ENCODE measurements at places on chromosomes 3 and 15.

- DNase-seq = peak; percentile 58
Measured at GRCh38 chr3:73614419-73614818, 10.3 kb downstream of the PDZRN3 start.

DNA sequence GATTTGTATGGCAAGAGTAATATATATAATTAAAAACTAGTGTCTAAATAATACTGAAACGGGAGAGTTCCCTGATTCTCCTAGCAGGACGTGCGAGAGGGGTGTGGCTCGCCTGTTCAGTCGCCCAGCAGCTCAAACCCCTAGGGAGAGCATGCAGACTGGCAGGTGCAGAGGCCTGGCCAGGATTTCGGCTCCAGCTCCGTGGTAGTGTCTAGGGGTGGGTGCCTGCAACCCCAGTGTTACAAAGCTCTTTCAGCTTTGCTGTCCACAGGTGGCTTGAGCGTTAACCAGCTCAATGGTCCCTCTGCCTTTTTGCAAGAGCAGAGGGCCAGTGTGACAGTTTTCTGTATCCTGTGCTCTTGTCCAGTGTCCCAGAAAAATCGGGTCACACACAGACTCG lies 226.6 kb downstream of the ALCAM start:
- no peak for DNase-seq

DNA sequence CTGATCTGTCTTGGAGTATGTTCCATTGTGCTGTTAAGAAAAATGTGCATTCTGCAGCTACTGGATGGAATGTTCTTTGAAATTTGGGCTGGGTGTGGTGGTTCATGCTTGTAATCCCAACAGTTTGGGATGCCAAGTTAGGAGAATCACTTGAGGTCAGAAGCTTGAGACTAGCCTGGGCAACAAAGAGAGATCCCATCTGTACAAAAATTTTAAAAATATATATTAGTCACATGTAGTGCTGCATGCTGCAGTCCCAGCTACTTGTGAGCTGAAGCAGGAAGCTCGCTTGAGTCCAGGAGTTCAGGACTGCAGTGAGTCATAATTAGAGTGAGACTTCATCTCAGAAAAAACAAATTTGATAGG lies 62.8 kb upstream of the PLSCR4 start:
- peak; percentile 85 for DNase-seq

GRCh38 chr15:101353240-101353639 lies 58.2 kb upstream of the SNRPA1 start:
- DNase-seq = no peak

DNA sequence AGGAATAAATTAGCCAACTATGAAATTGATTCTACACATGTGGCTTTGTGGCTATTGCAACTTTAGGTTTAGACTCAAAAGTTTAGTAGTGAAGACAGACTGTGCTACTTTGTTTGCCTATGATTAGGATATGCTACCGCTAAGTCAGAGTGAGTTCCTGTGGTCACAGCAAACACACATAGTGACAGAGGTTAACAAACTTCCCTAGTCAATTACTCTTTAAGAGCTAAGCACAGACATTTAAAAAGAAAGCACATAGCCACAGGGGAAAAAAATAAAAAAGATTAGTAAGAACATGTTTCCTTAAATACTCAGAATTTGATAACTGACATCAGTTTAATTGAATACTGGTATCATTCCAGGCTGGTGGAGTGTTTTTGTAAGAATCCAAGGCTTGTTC lies 207.1 kb downstream of the GBE1 start:
- no peak for DNase-seq

DNA sequence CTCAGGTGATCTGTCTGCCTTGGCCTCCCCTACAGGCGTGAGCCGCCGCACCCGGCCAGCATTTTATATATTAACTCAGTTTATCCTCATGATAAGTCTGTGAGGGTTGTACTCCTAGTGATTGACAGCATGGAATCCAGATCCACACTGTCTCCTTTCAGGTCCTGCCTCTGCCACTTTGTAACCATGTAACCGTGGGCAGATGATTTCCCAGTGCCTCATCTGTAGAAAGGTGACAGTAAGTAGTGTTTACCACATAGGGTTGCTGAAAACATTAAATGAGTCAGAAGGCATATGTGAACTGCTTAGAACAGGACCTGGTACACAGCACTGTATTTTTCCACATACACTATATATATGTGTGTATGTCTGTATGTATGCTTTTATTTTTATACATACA lies 2.4 kb downstream of the FYTTD1 start:
- peak; percentile 15 for DNase-seq

- peak; percentile 37 for DNase-seq
Measured at GRCh38 chr3:187208159-187208558, 10.9 kb downstream of the RTP1 start.

GRCh38 chr15:39124553-39125171 lies 456.2 kb upstream of the THBS1 start:
- DNase-seq = no peak

- DNase-seq = no peak
Measured at GRCh38 chr15:79505956-79506355, 73.8 kb downstream of the MINAR1 start.

GRCh38 chr15:75732809-75733451 lies 20.3 kb upstream of the CSPG4 start:
- DNase-seq = peak; percentile 86

DNA sequence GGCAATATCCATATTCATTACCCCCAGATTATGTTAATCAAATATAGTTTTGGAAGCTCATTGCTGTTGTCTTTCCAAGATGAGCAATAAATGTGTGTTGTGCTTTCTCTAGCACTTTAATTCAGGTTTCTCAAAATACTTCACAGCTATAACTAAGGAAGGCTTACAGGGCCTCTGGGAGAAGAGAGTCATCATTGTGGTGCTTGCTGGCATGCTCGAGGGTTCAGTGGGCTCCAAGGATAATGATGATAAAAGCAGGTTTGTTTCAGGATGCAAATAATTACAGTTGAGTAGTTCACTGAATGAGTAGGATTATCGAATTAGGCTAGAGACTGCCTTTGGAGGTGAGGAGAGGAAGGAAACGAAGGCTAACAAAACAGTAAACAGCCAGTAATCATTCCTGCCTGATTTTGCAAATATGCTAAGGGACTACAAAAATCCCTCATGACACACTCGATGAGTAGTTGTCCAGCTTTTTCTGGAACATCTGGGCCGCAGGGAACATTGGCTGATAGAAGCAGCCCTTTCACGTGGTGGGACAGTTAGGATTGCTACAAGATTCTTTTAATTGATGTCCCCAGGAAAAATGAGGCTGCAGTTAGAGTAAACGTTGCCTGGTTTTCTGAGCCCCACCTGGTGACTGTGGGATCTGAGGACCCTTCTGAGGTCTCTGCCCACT lies 54.1 kb downstream of the SLC7A14 start:
- DNase-seq = peak; percentile 16

DNA sequence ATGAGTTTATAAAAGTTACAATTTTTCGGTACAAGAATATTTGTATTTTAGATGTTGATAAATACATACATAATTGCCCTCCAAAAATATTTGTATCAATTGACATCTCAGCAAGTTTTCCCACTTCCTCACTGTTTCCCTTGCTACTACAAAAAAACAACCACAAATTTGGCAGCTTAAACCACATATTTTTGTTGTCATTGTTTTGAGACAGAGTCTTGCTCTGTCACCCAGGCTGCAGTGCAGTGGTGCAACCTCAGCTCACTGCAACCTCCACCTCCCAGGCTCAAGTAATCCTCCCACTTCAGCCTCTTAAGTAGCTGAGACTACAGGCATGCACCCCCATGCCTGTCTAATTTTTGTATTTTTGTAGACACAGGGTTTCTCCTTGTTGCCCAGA lies 162.8 kb upstream of the RARB start:
- DNase-seq = no peak

DNA sequence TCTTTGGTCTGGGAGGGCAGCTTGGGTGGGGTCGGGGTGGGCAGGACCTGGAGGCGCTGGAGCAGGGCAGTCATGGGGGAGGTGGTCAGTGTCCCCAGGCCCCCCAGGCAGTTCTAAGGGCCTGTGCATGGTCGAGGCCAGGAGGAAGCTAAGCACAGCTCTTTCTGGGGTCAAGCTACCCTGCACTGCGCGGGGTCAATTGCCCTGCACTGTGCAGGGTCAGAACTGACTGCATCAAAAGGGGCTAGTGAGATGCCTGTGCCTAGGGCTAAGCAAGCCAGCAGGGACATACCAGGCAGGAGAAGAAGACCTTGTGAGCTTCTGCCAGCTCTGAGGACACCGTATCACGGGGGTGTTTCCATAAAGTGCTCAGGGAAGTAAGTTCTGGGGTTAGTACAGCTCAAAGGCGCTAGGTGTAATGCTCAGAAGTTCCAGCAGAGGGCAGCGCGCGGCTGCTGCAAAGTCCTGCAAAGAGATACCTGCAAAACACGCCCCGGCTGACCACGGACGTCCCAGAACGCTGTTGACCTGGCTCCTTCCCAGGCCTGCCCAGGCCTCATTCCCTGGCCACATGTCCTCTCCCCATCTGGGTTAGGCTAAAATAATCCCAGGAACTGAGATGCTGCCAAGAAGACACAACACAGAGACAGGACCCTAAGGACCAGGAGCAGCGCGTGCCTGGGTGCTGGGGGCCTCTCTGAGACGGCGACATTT lies 18.8 kb upstream of the IQSEC1 start:
- peak; percentile 80 for DNase-seq

GRCh38 chr15:66096688-66097058 lies 156.9 kb downstream of the MEGF11 start:
- DNase-seq = no peak

GRCh38 chr3:135891121-135891520 lies 74.4 kb upstream of the PPP2R3A start:
- DNase-seq = no peak

GRCh38 chr15:42289166-42289565 lies 15.9 kb upstream of the TMEM87A start:
- no peak for DNase-seq

GRCh38 chr3:43490640-43491185 lies 131.1 kb downstream of the ANO10 start:
- DNase-seq = no peak

DNA sequence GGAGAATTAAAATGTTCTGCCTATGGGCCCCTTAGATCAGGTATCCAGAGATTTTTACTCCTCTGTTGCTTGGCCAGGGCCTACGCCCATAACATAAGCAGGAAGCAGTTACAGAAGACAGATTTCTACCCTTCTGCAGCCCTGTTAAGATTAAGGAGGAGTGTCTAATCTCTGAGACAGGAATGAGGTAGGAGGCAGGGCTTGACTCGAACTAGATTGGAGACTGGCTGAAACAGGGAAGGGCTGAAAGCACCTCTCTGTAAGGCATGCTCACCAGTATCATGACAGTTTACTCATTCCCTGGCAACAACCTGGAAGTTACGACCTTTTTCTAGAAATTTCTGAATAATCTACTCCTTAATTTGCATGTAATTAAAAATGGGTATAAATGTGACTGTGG lies 16.7 kb downstream of the PLA2G4D start:
- DNase-seq = no peak

DNA sequence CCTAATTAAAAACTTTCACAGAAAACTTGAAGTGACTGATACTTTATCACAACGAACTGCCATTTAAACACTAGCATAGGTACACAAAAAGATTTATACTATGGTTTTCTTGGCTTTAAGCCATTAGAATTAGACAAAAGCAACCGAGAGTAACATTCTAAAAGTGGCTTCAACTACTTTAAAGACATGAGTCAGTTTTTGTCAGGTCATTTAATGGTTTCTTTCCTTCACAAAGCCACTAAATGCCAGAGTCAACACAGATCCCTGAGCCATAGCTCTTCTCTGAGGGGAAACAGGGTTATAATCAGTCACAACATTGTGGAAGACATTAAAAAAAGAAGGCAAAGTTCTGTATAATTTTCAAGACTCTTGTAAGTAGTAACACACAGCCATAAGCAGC lies 54.6 kb downstream of the CAPN3 start:
- no peak for DNase-seq

DNA sequence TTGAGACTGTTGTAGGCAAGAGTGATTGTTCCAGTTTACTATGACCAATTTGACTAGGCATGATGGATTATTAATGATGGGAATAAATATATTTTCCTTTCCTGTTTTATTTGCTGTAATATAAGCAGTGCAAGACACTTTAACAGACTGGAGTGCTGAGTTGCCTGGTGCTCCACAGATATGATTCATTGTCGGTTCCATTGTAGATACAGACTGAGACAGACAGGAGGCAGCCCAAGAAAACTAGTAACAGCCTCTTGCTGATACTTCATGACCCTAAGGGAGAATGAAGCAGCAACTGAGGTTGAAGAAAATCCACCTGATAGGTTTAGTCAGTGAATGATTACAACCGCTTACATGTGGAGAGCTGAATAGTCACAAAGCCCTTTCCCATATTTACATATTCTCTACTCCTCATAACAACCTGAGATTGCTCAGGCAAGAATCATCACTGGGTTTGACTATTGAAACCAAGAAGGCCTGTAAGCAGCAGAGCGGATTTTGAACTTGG lies 235.1 kb upstream of the TPRG1 start:
- DNase-seq = no peak

DNA sequence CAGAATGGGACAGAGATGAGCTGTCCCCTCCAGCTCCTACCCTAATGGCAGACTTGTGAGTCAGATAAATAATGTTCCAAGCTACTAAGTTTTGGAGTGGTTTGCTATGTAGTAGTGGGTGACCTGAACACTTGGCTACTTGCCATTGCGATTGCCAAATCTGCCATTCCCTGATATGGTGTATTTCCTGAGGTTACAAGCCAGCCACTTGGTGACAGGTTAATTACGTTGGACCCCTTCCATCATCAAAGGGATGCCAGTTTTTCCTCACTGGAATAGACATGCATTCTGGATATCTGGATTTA lies 33.6 kb downstream of the MORF4L1 start:
- peak; percentile 71 for DNase-seq

- peak; percentile 84 for DNase-seq
Measured at GRCh38 chr15:24956111-24956838, 1.5 kb downstream of the SNRPN start.

DNA sequence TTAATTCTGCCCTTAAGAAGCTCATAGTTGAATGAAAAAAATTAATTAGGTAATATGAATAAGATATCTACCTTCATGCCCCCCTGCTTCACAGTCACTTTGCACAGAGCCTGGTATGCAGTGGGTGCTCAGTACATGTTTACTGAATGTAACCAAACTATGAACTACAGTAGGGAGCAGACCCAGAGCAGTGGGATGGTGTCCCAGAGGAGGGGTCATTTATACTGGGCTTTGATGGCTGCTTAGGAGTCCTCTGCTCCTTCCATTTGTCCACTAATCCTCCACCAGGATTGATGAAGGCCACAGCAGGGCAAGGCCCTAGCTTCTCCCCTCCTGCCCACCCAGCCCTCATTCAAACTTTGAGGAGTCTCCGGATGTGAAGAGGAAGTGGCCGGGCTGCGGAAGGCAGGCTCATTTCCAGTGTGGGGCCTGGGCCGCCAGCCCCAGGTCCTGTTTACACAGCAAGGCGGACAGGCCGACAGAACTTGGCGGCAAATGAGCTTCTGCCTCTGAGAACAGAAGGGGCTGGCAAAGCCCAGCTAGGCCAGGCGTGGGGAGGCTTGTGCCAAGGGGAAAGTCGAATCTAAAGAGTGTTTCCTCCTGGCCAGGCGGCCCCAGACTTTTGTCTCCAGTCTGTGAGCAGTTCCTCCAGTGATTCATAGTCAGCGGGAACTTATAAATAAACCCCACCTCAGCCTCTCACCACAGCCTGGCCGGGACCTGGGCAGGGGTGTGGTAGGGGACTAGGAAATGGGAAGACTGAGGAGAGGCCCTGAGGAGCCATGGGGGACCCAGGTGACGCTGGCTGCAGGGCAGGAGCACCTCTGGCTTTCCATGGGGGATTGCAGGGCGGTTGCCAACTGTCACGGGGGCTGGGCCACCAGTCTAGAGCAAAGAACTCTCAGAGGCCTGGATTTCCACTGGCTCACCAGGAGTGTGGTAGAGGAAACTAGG lies 51.6 kb upstream of the LCTL start:
- DNase-seq = peak; percentile 56

GRCh38 chr15:85414495-85414894 lies 34.1 kb downstream of the AKAP13 start:
- DNase-seq = peak; percentile 51

Measured in adipocyte (in vitro differentiated cells).